ENCODE measurements at places on chromosomes 6 and 20. TPM values are rescaled to one million over a fixed set of nuclear protein-coding genes. Genes with fewer than 3 reads are reported as not detected.

Gene MOCS1
- 8.6 TPM for polyA plus RNA-seq

Gene SLC24A3
- 28.9 TPM for polyA plus RNA-seq

Gene MRAP2
- polyA plus RNA-seq: 21.4 TPM

Gene LPIN3
- 4.7 TPM for polyA plus RNA-seq

DNA sequence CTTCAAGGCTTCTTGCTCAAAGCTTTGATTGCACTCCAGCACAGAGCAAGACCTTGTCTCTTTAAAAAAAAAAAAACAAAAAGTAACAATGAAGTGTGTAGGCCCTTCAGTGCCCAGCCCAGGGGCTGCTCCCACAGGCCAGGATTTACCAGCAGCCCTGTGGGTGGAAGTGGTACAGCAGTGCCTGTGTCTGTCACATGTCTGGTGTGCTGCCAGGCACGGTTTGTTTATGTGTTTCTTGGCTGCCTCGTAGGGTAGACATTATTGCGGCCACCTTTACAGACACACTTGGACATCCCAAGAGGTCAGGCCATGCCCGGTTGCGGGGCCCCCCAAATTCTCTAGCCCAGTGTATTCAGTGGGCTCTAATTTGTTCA is 12.7 kb downstream of the DYNLRB1 start:
- DNase-seq: no peak

DNA sequence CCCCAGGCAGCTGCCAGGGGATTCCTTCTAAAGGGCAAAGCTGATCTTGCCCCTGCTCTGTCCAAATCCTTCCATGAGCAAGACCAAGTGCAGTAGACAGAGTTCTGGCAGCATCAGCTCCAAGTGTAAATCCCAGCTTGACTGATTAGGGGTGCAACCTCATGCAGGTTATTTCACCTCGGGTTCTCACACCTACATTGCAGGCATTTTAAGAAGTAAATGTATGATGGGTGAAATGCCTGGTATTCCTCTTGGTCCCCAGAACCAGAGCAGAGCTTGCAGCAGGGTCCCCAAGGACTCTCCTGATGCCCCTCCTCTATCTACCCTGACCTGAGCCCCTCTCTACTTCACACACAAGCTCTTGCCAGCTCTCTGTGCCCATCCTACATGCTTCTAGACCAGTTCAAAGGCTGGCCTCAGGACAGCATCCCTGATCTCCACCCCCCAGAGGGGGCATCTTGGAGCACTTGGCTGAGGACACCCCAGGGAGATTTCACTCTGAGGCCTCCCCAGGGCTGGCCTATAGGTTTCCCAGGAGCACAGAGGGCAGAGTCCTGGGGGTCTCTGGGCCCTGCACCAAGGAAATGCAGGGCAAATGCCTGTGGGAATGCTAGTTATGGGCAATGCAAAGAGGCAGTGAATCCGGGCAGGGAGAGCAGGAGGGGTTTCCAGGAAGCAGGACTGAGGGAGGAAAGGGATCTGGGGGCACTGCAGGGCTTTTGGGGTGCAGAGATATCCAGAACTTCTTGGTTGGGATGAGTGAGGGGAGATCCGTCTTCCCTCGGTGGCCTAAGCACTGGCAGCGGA is 1.0 kb downstream of the LZTS3 start:
- DNase-seq: no peak

GRCh38 chr20:37610203-37610798 is 82.6 kb upstream of the BLCAP start:
- no peak for DNase-seq

GRCh38 chr6:101086473-101086872 is 205.3 kb upstream of the ASCC3 start:
- no peak for DNase-seq

DNA sequence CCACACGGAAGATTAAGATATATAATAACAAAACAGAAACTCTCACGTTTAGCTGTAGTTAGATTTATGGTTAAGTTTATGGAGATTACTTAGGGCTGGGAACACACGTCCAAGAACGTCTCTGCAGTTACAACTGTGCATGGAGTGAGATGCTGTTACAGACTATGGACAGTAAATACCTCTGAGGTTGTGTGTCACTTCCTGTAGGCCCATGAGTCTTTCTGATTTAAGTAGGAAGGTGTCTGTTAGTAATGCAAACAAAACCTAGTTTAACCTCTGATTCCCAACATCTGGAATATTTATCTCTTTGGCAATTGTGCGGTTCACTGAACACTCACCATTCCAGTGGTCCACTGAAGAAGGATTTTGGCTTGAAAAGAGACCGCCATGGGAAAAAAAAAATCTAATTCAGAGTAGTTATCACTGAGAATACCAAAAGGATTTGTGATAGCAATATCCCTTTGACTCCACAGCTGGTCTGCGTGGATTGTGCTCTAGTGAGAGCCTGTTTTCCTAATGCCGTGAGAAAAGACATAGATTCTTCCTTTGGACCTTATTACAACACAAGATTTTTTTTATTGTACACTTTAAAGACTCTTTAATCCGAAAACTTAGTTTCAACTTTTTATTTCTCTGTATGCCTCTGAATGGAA is 478.2 kb upstream of the CITED2 start:
- DNase-seq: no peak
